ENCODE measurements at places on chromosomes 6 and 20.

DNA sequence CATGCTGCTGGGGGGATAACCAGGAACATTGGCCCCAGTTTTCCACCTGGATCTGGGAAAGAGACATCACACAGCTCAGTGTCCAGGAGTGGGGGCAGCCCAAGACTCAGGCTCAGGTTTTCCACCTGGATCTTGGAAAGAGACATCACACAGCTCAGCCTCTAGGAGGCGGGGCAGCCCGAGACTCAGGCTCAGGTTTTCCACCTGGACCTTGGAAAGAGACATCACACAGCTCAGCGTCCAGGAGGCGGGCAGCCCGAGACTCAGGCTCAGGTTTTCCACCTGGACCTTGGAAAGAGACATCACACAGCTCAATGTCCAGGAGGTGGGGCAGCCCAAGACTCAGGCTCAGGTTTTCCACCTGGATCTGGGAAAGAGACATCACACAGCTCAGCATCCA lies 361.6 kb downstream of the THBS2 start:
- ATAC-seq: no peak

DNA sequence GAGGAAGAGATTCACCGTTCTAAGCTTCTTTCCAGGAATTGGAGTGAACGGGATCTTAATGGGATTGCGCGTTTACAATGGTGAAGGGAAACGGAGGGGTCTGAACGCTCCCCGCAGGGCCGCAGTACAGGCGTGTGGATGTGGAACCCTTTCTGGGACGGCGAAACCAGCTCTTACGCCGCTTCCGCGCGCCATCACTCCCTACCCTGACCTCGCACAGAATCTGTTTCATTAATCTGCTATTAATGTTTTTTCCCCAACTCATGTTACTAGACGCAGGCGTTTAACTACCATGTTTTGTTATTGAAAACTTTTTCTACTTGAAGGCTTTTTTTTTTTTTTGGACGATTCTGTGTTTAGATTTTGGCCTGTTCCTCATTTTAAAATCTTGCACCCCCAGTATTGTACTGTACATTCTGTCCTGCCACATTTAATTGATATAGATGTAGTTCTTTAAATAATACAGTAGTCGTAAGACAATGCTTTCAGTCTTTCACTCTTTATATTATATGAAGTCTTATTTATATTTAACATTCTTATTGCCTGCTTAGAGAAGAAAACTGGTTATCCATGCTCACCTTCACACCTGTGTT lies 696 bp upstream of the SUPT3H start:
- peak; percentile 41 for ATAC-seq

DNA sequence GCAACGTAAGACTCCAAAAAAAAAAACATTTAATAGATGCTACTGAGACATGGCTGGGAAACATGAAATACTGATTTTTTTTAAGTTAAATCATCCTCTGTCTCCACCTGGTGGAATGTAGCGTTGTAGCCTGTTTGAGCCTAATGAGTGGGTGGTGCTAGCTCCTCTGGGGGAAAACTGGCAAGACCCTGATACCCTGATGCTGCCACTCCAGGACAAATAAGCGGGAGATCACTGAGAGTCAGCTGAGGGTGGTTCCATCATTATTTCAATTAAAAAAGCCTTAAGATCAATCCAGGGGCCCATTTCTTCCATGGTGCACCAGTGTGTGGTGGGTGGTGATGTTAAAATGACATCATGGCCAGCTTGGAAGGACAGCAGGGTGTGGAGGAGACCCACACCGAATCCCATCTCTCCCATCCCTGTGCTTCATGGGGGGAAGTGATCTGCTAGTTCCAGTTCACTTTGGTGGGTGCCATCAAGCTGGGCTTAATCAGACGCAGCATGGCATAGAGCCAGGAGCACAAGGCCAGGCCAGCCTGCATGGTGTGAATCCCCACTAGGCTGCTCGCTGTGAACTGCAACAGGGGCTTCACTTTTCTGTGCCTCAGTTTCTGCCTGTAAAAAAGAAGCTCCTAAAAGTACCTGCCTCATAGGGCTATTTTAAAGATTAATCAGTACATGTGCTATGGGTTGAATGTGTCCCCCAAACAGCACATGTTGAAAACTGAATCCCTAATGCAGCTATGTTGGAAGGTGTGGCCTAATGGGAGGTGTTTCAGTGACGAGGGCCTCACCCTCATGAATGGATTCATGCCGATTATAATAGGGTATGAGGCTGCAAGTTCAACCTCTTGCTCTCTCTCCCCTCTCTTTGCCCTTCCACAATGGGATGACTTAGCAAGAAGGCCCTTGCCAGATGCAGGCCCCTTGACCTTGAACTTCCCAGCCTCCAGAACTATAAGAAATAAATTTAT lies 13.0 kb upstream of the MRPS10 start:
- ATAC-seq: no peak

GRCh38 chr6:2763345-2763841 lies 1.8 kb upstream of the WRNIP1 start:
- no peak for ATAC-seq

DNA sequence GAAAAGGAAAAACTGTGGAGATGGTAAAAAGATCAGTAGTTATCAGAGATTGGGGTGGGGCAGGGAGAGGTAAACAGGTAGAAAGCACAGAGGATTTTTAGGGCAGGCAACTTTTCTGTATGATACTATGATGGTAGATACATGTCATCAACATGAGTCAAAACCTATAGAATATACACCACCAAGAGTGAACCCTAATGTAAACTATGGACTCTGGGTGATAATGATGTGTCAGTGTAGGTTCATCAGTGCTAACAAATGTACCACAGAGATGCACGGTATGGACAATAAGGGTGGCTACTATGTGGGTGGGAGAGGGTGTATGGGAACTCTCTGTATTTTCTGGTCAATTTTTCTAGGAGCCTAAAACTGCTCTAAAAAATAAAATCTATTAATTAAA lies 18.5 kb downstream of the PACSIN1 start:
- ATAC-seq: peak; percentile 79

- no peak for ATAC-seq
Observed at GRCh38 chr6:20238688-20239587, 26.7 kb upstream of the MBOAT1 start.

DNA sequence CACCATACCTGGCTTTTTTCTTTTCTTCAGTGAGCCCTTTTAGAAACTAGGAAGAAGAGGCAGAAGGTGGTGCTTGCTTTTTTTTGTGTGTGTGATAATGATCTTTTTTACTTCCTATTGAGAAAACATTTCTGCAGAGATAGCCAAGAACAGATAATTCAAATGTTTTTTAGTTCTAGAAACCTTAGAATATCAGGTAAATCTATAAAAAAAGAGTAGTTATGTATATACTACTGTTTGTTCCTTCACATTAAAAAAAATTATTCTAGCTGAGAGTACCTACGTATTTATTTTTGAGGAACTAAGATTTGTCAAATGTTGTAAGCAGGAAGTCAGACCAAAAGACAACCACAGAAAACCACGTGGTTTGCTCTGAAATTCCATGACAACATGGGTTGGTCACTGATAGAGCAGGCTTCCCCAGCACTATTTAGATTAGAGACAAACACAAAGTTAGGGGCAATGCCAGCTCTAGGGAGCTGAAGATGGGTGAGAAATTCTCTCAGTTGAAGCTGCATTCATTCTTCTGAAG lies 12.8 kb downstream of the STK4 start:
- peak; percentile 91 for ATAC-seq

- peak; percentile 53 for ATAC-seq
Observed at GRCh38 chr6:169724494-169725124, at the start of gene PHF10. Gene PHF10, minus strand, starts transcription at chr6:169724500. Its CDS starts 569 bp downstream, at chr6:169723931.

DNA sequence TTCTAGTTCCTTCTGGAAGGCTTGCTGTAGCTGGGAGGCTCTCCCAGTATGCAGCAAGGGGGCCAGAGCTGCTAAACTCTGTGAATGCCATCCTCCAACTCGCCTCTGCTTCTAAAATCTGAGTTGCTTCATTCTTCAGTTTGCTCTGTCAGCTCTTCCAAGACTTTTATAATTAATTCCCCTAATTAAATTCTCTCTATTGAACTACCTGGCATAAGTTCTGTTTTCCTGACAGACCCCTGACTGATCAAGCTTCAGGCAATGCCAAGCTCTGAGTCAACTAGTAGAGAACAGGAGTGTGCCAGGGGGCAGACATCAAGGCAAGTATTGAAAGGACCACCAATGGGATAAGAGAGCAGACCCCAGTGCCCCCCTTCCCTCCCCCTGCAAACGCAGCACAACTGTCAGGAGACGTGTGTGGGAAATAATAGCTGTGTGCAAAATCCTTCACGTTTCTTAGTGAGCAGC lies 109.3 kb upstream of the TAB2 start:
- no peak for ATAC-seq

DNA sequence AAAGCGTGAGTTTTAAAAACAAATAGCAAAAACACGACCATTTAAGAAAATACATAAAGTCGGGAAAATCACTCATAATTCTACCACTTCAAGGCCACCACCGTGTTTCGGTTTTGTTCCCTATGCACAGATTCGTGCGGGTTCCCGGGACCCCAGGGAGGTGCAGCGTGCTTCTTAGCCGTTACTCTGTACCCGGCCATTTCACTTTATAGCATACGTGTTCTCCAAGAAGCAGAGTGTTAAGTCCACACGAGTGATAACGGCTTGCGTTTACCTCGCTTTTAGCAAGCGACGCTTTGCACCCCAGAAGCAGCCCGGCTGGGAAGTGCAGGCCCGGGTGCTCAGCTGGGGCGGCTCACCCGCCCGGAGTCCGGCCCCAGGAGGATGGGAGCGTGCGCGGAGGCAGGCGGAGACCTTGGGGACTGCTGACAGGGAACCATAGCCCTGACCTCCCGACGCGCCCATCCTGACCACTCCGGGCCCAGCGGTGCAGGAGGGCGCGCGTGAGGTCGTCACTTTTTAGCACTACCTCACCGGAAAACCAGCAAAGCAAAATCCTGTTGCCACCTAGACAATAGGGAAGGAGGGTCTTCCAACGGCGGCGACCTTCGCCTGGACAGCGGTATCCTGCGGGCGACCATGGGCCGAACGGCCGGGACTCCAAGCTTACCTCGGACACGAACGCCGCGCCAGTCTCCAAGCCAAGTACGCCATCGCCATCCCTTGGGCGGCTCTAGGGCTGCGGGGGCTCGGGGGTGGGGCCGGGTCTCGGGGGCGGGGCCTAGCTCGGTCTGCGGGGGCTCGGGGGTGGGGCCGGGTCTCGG lies at the start of gene ECI2:
Gene ECI2, minus strand, starts transcription at position 735 of the 824 bp plus-strand sequence. Its CDS starts 15 bp downstream, at position 720.
- ATAC-seq: peak; percentile 60

GRCh38 chr20:41738604-41739206 lies 120.5 kb upstream of the CHD6 start:
- peak; percentile 59 for ATAC-seq

GRCh38 chr6:151073146-151073545 lies 166.6 kb upstream of the AKAP12 start:
- no peak for ATAC-seq

GRCh38 chr6:157203312-157203744 lies 120.0 kb downstream of the TMEM242 start:
- ATAC-seq: no peak

DNA sequence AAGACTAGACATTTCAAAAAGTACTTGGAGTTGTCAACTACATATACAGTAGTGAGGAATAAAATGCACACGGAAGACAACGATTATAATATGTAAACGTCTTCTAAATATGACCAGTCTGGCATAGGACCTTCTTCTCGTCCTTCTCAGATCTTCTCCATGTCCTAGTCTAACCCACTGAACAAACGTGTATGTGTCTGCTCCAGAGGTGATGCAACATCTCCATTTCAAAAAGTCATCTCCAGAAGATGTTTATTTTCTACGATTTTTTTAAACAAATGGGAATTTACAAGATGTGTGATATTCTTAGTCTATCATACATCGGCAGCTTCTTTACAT lies 89.9 kb downstream of the GPX5 start:
- ATAC-seq: no peak

DNA sequence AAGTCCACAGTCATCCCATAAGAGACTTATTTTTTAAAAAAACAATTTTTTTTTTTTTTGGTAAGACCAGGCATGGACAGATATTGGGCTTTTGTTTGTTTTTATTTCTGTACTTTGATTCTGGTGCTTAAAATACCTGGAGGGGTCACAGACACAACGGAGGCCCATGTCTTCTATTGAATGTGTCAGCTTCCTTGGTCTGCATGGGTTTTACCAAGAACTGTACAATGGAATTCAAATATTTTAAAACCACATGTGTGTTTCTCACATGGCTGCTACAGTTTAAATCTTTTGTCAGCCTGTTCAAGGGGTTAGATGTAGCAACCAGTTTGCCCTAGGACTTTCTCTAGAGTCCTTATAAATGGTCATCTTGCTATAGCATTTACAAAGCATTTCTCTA lies 139.8 kb downstream of the SOX4 start:
- ATAC-seq: no peak

DNA sequence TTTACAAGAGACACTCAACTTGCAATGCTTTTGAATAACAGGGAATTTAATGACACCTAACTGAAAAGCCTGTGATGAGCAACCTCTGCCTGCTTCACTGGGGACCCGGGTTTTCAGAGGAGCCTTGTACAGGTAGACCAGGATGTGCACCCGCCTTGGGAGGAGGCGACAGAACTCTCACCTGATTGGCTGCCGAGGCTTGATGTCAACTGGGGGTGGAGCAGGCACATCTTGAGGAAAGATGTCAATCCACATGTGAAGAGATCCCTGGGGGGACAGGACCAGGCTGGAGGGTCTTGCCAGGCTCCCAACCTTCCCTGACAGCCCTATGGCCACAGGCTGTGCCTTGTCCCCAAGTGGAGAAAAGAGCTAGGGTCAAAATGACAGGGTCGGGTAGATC lies 19.8 kb downstream of the ERGIC3 start:
- ATAC-seq: no peak

- ATAC-seq: no peak
Observed at GRCh38 chr20:46063151-46063550, 26.6 kb downstream of the NCOA5 start.

GRCh38 chr20:5171790-5172164 lies 45.0 kb downstream of the CDS2 start:
- ATAC-seq: no peak

- peak; percentile 71 for ATAC-seq
Observed at GRCh38 chr20:36465109-36466080, 75.9 kb upstream of the MYL9 start.

DNA sequence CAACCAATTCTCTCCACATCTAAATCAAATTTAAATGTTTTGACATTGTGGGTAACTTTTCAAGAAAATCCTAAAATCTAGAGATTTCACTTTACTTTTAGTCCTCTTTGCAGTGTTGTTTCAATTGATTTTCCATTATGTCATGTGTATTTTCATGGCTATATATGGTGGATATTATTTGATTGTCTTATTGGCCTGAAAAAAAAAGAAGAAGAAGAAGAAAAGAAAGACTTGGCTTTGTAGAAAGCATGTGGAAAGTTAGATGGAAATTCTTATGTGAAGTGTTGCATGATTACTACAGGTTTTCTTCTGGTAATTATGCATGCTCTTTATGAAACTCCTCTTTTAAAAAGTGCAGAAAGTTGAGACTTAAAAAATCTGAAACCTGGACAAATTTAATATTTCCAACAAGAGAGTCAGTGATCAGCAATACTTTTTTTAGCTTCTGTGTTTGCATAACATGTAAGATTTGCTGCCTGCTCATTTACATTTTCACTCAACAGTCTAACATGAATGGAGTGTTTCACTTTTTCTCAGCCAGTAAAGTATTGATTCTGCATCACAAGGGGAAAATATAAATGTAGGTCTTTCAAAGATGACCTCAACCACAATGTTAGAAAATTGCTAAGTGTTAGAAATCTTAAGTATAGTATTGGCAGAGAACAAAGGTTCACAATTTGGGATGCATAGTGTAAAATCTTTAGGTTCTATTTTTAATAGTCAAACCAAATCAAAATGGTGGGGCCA lies 438.7 kb downstream of the BCKDHB start:
- ATAC-seq: peak; percentile 28

GRCh38 chr6:106308985-106309384 lies 16.6 kb downstream of the ATG5 start:
- no peak for ATAC-seq

Measured in activated T-helper 17 cell treated with anti-CD3 and anti-CD28 coated beads, Interleukin-2, amount 50 U/mL, for 72 hours (primary cell).